ENCODE measurements at places on chromosomes 7 and 10. TPM values are rescaled to one million over a fixed set of nuclear protein-coding genes. Genes with fewer than 3 reads are reported as not detected.

C10orf95 gene
- not detected for total RNA-seq

MINDY4 gene
- 1.8 TPM for total RNA-seq

ZNF138 gene
- 14.1 TPM for total RNA-seq

PRTFDC1 gene
- total RNA-seq = 0.27 TPM

UBTD1 gene
- 0.50 TPM for total RNA-seq

NUTM2E gene
- 0.67 TPM for total RNA-seq

ZFYVE27 gene
- total RNA-seq = 23.9 TPM

DNA sequence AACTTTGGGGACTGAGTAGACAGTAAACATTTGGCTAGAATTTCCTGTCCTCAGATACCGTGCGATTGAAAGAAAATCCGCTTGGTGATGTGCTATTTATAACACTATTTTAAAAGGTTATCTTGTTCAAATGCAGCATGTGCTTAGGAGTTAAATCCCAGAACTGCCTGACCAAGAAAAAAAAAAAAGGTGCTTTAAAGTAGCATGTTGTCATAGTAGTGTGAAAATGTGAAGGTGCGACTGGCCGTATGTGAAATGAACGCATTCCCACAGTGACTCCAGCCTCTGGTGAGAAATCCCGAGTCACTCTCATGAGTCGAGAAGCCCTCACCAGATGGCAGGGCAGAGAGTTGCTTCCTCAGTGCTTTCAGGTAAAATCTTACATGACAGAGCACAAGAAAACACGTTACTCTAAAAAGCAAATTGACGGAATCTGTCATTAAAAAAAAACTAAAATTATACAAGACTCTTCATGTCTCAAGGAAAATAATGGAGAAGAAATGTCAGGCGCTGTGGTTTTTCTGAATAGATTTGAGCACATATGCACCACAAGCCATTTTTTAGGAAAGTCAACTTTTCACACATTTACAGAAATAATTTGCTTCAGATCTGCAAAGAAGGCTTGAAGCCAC lies 18.4 kb upstream of the KLF6 start:
- no peak for DNase-seq

DNA sequence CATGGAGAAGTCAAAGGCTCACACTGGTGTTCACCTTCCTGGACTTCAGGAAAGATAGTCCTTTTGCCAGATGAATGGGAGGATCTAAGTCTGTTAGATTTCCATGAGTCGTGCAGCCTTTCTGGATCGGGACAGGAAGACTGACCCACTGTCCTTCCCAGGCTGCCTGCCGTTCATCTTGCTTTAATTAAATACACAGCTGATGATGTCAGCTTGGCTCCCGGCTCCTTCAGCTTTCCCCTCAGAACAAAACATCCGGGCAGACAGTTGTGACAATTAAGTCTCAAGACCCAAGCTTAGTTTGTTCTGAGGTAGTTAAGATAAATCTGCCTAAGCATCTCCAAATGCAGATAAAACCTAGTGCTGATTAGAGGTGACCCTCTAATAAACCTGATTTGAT lies 58.6 kb downstream of the AUTS2 start:
- no peak for DNase-seq

DNA sequence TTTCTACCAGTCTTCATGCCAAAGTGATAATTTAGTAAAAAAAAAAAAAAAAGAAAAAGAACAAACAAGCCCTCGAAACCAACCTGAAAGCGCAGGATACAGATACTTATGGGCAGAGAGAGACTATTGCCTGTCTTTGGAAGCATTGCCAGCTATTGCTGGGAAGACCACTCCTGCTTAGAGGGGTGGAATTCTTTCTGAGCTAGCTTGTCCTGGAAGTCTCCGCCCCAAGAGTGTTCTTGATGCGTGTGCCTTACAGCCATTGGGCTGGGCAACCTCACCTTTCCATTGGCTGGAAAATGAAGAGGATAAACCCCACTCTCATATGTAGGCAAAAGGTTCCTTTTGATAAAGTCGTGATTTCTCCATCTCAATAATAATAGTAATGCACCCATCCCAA lies 19.9 kb upstream of the INSYN2A start:
- no peak for DNase-seq

DNA sequence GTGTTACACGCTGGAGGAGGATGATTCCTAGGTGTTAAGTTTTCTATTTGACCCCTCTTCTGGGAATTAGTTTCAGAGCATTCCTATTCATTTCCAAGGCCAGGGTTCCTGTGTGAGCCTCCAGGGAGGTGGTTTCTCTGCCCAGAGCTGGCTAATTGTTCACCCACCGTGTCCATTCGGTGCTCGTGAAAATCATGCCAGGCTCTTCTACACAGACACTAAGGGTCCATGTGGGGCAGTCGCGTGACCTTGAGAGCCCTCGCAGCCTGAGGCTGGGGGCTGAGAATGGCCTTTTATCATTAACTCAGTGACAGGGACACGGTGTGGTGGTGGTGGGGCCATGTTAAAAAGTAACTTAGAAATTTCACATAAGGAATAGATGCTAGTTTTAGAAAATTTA lies 83.7 kb downstream of the EMX2 start:
- DNase-seq = no peak

GRCh38 chr10:110724116-110724921 lies 80.2 kb downstream of the RBM20 start:
- DNase-seq = no peak

GRCh38 chr7:67484244-67484751 lies 487.7 kb downstream of the TYW1 start:
- peak; percentile 16 for DNase-seq

GRCh38 chr10:76874176-76874575 lies 763.4 kb downstream of the KCNMA1 start:
- no peak for DNase-seq

DNA sequence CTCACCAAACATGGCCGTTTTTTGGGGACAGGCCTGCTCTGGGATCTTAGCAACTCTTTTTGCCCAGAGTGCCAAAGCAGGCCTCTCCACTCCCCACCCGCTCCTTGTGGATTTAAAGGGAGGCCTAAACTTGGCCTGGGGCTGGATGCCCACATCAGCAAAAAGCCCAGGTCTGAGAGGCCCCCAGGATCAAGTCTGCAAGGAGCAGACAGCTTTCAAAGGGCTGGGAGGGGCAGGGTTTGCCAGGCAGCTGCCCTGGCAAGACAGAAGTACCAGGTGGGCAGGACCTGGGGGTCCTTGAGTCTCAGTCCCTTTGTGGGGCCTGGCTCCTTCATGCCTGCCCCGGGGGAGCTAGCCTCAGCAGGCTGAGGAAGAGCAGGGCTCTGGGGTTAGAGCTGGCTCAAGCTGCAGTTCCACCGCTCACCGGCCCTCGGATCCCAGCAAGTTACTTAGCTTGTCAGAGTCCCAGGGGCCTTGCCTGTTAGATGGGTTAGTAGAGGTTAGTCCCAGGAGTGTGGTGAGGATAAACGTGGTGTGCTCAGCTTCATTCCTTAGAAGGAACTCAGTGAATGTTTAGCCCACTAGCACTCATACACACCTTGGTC lies 56.2 kb downstream of the ARHGAP22 start:
- DNase-seq = no peak

DNA sequence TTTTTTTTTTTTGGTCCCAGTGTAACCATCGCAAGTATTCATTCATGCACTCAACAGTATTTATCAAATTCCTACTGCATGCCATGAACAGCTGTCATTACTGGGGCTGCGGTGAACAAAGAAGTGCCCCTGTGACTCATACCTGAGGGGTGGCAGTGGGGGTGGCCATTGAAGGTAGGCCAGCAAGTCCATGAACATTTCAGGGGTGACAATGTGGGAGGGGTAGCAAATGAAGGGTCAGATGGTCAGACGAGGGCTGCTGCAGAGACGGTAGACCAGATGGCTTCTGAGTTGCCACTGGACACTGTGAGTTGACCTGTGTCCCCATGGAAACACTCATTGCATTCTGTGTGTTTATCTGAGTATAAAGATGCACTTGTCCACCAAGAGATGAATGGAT lies 92.5 kb upstream of the PITRM1 start:
- DNase-seq = no peak

DNA sequence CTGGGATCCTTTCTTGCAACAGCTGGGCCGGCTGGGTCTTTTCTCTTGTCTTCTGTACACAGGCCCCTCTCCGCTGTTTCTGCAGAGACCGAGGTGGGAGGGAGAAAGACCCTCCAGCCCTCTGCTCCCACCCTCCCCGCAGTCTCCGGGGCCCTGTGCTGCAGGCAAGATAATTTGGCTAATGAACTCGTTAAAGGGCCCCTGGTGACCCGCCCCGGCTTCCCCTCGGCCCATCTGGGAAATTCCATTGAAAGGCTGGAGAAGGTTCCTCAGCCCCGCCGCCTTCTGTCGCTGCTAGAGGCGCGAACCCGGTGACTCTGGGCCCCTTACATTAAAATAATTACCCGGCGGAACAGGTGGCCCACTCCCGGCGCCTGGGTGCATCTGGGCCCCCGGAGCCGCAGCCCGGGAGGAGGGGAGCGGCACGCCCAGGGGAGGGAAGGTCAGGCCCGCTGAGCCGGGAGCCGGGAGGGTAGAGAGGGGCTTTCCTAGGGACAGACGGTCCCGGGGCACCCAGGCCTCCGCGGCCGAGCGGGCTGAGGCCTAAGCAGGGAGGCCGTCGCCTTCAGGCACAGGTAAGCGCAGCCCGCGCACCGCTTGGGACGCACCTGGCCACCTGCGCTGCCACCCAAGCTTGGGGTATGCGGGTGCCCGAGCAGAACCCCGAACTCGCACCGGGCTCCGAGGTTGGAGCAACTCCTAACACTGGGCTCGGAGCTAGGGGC lies 7.3 kb upstream of the MNX1 start:
- no peak for DNase-seq

DNA sequence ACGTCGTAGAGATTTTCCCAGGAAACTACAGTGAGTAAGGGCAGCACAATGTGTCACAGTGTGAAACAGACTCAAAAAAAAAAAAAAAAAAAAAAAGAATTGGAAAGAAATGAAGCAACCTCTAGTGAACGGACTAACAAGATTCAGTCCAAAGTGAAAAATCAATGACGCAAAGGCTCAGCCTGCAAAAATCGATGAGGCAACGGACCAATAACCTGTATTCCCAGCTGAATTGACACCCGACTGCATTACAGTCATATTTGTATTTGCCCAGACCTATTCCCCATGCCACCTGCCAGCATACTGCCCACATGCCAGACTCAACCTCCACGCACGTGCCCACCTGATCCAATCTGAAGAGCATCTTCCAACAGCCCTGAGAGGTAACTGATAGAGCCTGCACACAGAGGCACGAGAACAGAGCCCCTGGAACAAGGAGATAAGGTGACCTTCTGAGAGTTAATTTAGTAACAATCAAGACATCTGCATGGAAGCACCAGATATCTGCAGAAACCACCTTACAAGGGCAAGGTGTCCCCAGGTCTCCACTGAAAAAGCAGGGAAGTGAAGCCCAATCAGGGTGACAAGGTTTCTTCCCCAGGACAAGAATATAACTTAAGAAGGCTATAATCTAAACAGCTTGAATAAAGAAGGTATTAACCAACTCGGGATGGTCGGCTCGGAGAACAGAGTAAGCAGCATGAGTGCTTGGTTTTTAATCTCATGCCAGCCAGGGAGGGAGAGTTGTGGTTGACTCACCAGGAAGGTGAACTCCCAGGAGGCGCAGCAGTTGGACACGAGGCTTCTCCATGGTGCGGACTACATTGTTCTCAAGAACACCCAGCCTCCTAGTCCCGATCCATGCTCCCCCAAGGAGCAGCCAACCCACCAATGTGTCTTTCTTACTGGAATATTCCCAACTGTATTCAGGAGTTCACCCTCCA lies 48.5 kb downstream of the PLXNA4 start:
- no peak for DNase-seq

DNA sequence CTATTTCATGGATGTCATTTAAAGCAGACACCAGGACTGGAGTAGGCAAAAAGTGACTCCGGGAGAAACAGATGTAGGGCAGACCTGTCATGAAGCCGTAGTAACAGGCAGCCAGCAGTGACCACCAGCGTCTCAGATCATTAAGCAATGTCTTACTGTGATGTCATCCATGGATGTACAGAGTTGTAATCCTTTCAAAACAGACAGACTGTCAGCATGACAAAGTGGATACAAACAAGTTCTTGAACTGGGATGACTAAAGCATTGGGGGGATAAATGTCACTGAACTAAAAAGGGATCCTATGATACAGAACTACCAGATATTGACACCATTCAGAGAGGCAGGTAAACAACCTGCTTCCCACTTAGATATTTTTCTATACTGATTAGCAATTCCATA lies 675.5 kb downstream of the PARD3 start:
- DNase-seq = no peak

- DNase-seq = no peak
These were observed 35.3 kb downstream of the AMZ1 start for GRCh38 chr7:2723138-2723850.
